ENCODE measurements at places on chromosomes 2 and 18. TPM values are rescaled to one million over a fixed set of nuclear protein-coding genes. Genes with fewer than 3 reads are reported as not detected.

GRCh38 chr2:198055716-198056115, 251.3 kb downstream of the PLCL1 start:
- DNase-seq, result no peak

Gene ASXL3
- 1.5 TPM for total RNA-seq

GRCh38 chr2:133541376-133541775, 26.9 kb downstream of the NCKAP5 start:
- DNase-seq, result no peak

- DNase-seq, result peak; percentile 30
Observed at GRCh38 chr2:235143789-235144188, 192.0 kb downstream of the SH3BP4 start.

Gene TRAK2
- total RNA-seq, result 59.7 TPM

DNA sequence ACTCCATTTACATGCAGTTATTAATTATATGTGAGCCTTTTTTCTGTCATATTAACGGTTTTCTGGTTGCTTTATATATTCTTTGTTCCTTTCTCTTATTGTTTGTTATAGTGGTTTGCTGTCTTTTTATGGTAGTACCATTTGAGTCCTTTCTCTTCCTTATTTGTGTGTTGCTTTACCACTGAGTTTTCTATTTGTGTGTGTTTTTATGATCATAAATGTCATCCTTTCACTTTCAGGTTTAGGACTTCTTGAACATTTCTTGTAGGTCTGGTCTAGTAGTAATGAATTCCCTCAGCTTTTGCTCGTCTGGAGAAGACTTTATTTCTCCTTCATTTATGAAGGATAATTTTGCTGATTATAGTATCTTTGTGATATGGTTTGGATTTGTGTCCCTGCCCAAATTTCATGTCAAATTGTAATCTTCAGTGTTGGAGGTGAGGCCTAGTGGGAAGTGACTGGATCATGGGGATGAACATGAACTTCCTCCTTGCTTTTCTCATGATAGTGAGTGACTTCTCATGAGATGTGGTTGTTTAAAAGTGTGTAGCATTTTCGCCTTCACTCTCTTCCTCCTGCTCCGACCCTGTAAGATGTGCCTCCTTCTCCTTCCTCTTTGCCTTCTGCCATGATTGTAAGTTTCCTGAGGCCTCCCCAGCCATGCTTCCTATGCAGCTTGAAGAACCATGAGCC, 11.5 kb downstream of the GCC2 start:
- DNase-seq, result no peak

Gene SLC9A4
- total RNA-seq, result not detected

DNA sequence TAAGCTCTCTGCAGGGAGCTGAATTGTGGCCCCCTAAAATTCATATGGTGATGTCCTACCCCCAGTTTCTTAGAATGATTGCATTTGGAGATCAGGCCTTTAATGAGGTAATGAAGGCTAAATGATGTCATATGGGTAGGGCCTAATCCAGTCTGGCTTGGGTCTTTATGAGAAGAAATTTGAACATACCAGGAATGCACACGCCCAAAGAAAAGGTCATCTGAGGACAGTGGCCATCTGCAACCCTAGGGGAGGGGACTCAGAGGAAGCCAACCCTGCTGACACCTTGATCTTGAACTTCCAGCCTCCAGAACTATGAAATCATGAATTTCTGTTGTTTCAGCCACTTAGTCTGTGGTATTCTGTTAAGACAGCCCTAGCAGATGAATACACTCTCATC, 426.7 kb downstream of the EPHA4 start:
- no peak for DNase-seq

GRCh38 chr18:27449104-27449503, 264.0 kb upstream of the CHST9 start:
- no peak for DNase-seq

Gene CNTNAP5
- total RNA-seq, result not detected

DNA sequence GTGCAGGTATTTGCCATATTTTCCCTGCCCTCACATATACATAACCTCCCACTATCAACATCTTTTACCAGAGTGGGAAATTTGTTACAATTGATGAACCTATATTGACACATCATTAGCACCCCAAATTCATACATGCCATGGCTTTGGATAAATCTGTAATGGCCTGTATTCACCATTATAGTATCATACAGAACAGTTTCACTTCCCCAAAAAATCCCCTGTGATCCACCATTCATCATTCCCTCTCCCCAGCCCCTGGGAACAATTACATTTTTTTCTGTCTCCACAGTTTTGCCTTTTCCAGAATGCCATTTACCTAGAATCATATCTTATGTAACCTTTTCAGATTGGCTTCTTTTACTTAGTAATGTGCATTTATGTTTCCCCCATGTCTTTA, 494.5 kb downstream of the RNF144A start:
- no peak for DNase-seq

Gene RAD51AP2
- total RNA-seq, result not detected

GRCh38 chr18:76212960-76213359, 282.1 kb downstream of the ZNF516 start:
- no peak for DNase-seq

Gene RETSAT
- 554 TPM for total RNA-seq

Data from mesenteric fat pad (tissue), 1 donor.